ENCODE measurements at places on chromosomes 5 and 9. TPM values are rescaled to one million over a fixed set of nuclear protein-coding genes. Genes with fewer than 3 reads are reported as not detected.

The SLC6A7 gene
- not detected for total RNA-seq

The RETREG1 gene
- total RNA-seq = 17.7 TPM

The PCDHA12 gene
- total RNA-seq = not detected

DNA sequence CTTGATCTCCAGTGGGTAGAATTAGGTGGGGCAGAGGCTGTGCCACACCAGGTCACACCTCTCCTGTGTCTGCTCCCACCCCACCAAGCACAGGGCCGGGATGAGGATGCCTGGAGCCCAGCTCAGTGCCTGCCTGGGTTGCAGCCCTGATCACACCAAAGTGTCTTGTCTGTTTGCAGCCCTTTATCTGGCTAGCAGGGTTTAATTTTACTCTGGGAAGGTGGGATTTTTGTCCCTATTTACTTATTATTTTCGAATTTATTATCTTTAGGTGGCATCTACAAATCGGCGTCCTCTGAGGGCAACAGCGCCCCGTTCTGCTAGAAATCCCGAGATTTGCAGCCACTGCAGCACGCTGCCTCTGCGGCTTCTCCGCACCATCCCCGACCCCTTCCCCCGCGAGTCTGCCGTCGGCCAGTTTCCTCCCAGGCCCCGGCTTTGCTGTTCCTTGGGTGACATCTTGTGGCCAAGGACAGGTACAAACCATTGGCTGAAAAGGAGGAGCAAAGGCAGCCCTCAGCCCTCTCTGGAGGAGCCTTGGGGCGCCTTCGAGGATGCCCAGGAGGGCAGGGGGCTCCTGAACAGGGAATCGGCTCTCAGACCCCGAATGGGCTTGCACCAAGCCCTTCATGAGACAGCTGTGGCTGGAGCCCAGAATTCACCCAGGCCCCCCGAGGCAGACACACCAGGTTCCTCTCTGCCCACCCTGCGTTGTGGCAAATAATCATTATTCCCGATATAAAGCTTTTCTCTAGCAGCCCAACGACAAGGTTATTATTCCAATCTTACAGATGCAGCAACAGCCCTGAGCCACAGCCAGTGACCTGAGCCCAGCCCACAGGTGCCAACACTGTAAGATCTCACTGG, 113.0 kb downstream of the GAPVD1 start:
- H3K4me1 ChIP-seq = peaks cover 2% of the 10 kb centered on the region
- H3K36me3 ChIP-seq = no peaks in the 10 kb centered on the region
- peak overlapping the region; percentile 26 for H3K4me3 ChIP-seq
- H3K27me3 ChIP-seq = no peaks in the 10 kb centered on the region

DNA sequence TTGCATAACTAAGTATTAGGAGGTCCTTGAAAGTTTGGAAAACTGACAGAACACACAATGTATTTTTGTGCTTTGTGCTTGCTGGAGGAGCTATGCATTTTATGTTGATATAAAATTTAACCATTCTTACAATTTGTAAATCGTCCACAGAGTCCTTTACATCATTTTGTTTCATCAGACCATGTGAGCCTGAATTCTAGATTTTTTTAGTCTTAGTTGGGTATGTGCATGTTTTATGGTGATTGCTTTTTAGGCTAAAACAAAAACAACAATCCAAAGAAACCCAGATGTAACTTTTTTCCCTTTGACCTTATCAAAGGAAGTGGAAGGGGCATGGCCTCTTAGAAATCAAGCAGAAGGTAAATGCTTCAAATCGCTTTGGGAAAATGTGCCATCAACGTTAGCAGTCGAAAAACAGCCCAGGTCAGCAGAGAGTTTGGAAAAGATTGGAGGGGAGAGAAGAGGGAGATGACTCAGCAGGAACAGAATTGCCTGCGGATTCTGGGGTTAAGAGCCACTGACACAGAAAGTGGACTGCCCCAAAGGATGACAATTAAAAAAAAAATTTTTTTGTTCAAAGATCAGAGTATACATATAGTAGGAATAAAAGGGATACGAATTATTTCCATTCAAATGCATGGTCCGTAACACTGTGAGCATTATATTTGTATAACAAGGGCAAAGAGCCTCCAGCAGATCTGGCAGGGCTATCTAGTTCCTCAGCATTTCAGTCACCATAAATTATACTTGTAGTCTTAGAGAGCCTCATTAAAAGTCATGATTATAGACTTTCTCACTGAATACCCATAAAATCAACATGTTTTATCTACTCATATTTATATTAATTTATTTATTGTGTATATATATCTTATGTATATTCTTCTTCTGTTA, 253.5 kb upstream of the HAPLN1 start:
- no peak overlapping the region for H3K27ac ChIP-seq
- no peak for DNase-seq
- no peaks in the 10 kb centered on the region for H3K4me1 ChIP-seq

- no peak overlapping the region for H3K27ac ChIP-seq
- no peak overlapping the region for H3K4me3 ChIP-seq
- DNase-seq = peak; percentile 29
- no peaks in the 10 kb centered on the region for H3K36me3 ChIP-seq
- H3K4me1 ChIP-seq = peaks cover 65% of the 10 kb centered on the region
These were observed 116.6 kb upstream of the MAP3K1 start for GRCh38 chr5:56698463-56699381.

DNA sequence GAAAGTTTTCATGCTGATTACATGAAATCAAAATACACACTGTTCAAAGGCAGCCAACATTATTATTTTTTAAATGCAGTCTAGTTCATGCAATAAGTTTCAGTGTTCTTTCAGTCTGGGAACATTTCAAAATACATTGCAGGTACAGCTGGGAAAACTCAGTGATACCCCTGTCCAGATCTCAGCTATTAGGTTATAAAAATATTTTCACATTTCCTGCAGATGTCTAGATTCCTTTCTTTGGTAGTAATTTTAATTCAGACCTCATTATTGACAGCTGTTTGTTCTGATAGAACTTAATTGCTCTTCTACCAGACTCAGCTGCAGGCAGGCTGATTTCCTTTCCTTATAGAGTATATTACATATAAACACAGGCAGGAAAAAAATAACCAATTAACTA, 556.8 kb upstream of the DMAC1 start:
- H3K36me3 ChIP-seq = no peaks in the 10 kb centered on the region
- DNase-seq = no peak
- H3K4me1 ChIP-seq = no peaks in the 10 kb centered on the region
- no peak overlapping the region for H3K27ac ChIP-seq
- H3K27me3 ChIP-seq = no peaks in the 10 kb centered on the region
- H3K4me3 ChIP-seq = no peak overlapping the region

DNA sequence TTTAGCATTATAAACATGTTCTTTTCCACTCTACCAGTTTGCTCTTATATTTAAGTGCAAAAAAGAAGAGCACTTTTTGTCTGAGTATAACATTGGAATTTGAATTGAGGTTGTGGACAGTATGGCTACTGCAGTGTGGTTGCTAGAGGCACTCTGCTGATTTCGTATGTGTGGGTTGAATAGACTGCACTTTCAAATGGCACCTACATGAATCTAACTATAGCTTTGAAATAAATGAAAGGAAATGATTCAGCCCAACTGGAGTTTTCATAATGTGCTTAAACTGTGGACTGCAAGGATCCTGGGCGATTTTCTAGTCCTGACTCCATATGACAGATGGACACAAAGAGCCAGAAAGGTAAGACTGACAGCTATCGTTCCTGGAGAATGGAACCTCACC, 657.6 kb upstream of the RIOK2 start:
- no peak overlapping the region for H3K4me3 ChIP-seq
- DNase-seq = no peak
- peaks cover 3% of the 10 kb centered on the region for H3K27me3 ChIP-seq
- H3K36me3 ChIP-seq = no peaks in the 10 kb centered on the region

- no peaks in the 10 kb centered on the region for H3K27me3 ChIP-seq
- no peak for DNase-seq
- H3K36me3 ChIP-seq = no peaks in the 10 kb centered on the region
- H3K4me1 ChIP-seq = peaks cover 39% of the 10 kb centered on the region
- H3K27ac ChIP-seq = no peak overlapping the region
These were observed 81.4 kb downstream of the MVB12B start for GRCh38 chr9:126408004-126408403.

DNA sequence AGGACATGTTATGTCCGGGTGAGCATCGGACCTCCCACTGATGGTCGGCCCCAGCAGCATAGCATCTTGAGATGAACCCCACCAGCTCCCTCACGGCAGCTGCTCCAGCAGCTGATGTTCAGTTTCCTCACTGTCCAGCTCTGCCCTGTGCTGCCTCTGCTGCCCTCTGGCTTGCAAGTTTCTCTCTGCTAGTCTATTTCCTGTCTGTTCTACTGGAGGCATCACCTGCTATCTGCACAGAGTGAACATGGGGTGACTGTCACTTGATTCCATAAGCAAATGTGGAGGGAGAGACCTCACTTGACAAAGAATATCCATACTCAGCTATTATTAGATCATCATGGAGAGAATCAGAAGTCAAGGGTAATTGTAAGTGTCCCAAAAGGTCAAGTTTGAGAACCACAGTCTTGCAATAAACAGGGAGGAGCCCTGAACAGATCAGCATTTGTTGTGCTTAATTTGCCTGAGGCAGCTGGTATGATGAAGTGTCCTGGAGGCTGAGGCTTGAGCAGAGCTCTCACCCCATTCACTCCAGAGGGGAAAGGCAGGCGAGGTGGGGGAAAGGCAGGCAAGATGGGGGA, 702.8 kb downstream of the SEMA5A start:
- no peak overlapping the region for H3K27ac ChIP-seq
- no peaks in the 10 kb centered on the region for H3K27me3 ChIP-seq
- no peaks in the 10 kb centered on the region for H3K36me3 ChIP-seq
- no peak for DNase-seq
- no peak overlapping the region for H3K4me3 ChIP-seq

GRCh38 chr9:22244139-22245011, 202.2 kb upstream of the DMRTA1 start:
- peaks cover 22% of the 10 kb centered on the region for H3K4me1 ChIP-seq
- peak; percentile 53 for DNase-seq
- H3K27me3 ChIP-seq = peaks cover 28% of the 10 kb centered on the region
- no peak overlapping the region for H3K4me3 ChIP-seq
- H3K27ac ChIP-seq = no peak overlapping the region
- no peaks in the 10 kb centered on the region for H3K36me3 ChIP-seq

- H3K4me1 ChIP-seq = peaks cover 3% of the 10 kb centered on the region
- no peaks in the 10 kb centered on the region for H3K36me3 ChIP-seq
- no peak overlapping the region for H3K4me3 ChIP-seq
- H3K27ac ChIP-seq = no peak overlapping the region
- DNase-seq = no peak
These were observed 30.5 kb upstream of the ZSWIM6 start for GRCh38 chr5:61301341-61302199.

GRCh38 chr5:16143361-16144049, 36.1 kb downstream of the MARCHF11 start:
- no peak overlapping the region for H3K27ac ChIP-seq
- DNase-seq = no peak
- H3K27me3 ChIP-seq = peaks cover 4% of the 10 kb centered on the region
- no peak overlapping the region for H3K4me3 ChIP-seq
- no peaks in the 10 kb centered on the region for H3K4me1 ChIP-seq
- no peaks in the 10 kb centered on the region for H3K36me3 ChIP-seq

- no peak overlapping the region for H3K27ac ChIP-seq
- H3K27me3 ChIP-seq = no peaks in the 10 kb centered on the region
- H3K4me3 ChIP-seq = no peak overlapping the region
These were observed 235.7 kb downstream of the HSPA4 start for GRCh38 chr5:133287500-133287899.

- H3K4me1 ChIP-seq = peaks cover 2% of the 10 kb centered on the region
- H3K27me3 ChIP-seq = no peaks in the 10 kb centered on the region
- DNase-seq = no peak
- H3K36me3 ChIP-seq = no peaks in the 10 kb centered on the region
- H3K27ac ChIP-seq = no peak overlapping the region
- no peak overlapping the region for H3K4me3 ChIP-seq
These were observed 244.6 kb downstream of the CACNA1B start for GRCh38 chr9:138122201-138122600.

- no peak for DNase-seq
- no peak overlapping the region for H3K4me3 ChIP-seq
- no peaks in the 10 kb centered on the region for H3K36me3 ChIP-seq
These were observed 9.0 kb upstream of the WNK2 start for GRCh38 chr9:93174976-93175375.

- H3K4me3 ChIP-seq = no peak overlapping the region
- H3K27me3 ChIP-seq = no peaks in the 10 kb centered on the region
- no peak for DNase-seq
- H3K36me3 ChIP-seq = peaks cover 20% of the 10 kb centered on the region
These were observed 16.3 kb downstream of the MAPKAP1 start for GRCh38 chr9:125690679-125691078.

DNA sequence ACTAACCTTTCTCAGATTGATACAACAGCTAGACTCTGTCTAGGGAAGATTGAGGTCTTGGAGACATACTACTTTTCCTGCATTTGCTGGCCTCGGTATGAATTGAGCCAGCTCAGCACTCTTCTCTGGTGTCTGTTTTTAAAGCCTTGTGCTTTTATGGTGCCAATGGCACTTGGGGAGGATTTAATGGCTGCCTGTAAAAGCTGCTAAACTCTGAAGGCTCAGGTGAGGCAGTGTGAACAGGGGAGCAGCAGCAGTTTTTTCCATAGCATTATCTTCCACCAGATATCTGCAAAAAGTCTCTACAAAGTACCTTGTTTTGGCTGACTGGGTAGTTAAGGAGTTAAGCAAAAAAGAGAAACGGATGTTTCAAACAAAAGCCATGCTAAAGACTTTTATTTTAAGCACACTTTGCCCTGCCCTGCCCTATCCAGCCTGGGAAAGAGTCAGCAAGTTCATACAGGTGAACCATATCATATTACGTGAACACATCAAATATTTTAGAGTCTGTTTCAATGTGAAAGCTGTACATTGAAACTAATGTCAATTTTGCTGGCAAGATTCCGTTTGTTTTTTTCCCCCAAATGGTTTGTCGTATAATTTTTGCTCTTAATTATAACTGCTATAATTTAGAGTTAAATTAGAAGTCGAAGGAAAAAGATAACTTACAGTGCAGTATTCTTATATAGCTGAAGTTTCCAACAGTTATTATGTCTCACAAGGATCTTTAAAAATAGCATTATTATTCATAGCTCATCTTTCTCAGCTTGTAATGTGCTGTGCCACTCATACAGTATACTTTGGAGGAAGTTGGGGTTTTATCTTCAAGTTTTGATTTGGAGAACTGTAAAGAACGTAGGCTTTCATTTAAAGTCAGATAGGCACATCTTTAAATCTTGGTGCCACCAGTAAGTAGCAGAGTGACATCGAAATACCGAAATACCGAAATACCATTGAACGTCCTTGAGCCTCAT, 424.1 kb upstream of the CD180 start:
- H3K4me3 ChIP-seq = no peak overlapping the region
- no peak for DNase-seq
- H3K27me3 ChIP-seq = peaks cover 2% of the 10 kb centered on the region
- no peak overlapping the region for H3K27ac ChIP-seq
